BJ (cell line): ENCODE measurements at places on chromosomes 6 and 20.

GRCh38 chr6:92944132-92944531 is 475.2 kb downstream of the EPHA7 start:
- DNase-seq = no peak

DNA sequence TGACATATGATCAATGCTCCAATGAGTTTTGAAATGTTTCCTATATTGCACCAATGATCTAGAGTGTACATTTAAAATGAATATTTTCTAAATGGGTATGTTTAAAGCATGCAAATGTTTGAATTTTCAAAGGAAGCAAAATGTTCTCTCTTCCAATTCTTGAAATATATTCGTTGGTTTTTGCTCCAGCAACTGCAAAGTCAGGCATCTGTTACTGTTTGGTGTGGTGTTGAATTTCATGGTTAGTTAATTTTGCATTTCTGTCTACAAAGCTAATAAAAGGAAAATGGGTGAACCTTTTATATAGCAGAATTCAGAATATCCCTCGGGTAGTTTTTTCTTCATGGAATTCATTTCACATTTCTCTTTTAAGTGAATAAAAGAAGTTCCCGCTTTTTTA is 1018.3 kb downstream of the GRIK2 start:
- no peak for DNase-seq

DNA sequence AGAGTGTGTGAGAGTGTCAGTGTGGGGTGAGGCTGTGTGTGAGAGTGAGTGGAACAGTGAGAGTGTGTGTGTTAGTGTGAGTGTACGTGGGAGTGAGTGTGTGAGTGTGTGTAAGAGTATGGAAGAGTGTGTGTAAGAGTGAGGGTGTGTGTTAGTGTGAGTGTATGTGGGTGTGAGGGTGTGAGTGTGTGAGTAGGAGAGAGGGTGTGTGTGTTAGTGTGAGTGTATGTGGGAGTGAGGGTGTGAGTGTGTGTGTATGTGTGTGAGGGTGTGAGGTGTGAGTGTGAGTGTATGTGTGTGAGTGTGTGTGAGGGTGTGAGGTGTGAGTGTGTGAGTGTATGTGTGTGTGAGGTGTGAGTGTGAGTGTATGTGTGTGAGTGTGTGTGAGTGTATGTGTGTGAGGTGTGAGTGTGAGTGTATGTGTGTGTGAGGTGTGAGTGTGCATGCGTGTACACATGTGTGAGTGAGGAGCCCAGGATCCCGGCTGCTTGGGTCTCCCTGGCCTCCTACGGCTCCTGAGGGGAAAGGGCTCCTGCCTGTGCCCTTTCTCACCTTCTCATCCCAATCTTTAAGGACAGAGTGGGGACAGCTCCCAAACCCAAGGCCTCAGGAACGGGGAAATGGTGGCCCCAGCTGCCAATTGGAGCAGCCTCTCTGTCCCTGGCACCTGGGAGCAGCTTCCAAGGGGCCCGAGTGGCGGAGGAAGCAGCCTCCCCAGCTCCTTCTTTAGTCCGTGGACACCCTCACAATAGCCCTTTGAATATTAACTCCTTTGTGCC is 100.2 kb downstream of the PSMB1 start:
- DNase-seq = no peak

DNA sequence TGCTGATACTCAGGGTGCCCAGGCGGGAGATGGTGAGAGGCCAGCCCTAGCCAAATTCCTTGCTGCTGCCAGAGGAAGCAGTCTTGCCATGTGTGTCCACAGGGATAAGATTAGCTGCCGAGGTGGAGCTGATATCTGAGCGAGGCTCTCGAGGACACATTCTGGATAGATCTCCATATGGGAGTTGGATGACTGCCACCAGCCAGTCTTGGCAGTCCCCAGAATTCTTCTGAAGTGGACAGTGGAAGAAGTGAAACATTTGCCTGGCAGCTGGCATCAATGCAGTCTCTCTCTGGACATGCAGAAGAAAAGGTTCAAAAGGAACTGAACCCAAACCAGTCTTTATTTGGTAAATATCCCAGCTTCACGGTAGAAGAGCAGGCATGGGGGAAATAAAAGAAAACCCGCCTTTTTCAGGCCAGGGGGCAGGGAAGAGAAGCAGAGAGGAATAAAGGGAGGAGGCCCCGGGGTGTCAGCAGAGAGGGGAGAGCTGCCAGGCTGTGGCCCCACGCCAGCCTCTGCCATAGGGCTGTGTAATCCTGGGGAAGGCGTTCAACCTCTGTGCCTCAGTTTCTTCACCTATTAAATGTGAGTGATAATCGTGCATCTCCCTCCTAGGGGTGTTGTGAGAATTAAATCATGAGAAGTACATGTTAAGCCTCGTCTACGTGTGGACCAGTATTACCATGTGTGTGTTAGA is 3.7 kb upstream of the FUCA2 start:
- no peak for DNase-seq

DNA sequence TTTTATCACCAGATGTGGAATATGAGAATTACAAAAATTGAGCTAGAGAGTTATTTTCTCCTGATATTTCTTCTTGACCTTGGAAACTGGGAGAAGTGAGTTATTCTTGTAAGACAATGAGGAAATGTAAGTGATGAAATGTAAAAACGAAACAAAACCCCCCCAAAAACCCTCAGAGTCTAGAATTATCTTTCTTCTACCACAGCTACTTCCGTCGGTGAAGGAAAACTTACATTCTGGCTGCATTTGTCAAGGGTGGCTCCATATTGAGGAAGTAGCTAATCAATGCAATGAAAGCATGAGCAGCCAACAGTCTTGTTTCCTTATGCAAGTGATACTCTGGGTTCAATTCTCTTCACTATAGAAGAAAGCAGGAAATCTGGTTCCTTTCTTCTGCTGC is 661.7 kb upstream of the CITED2 start:
- no peak for DNase-seq

GRCh38 chr6:20137837-20138236 is 74.4 kb downstream of the MBOAT1 start:
- DNase-seq = no peak

DNA sequence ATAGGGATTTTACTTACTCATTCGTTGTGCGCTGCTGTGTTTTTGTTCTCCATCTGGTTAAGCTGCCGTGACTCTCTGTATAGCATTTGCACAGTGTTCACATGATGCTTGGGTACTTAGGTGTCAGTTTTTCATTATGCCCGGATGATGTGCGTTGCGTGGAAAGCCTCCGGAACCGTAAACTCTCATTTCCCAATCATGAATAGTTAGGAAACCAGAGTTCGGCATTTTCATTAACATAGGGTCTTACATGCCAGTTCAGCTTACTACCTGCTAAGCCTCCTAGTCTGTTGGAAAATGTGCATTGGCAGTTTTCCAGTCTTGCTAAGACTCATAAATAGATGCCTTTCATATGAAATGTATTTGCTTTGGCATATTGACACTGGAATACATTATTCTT is 483.4 kb upstream of the FLRT3 start:
- no peak for DNase-seq

DNA sequence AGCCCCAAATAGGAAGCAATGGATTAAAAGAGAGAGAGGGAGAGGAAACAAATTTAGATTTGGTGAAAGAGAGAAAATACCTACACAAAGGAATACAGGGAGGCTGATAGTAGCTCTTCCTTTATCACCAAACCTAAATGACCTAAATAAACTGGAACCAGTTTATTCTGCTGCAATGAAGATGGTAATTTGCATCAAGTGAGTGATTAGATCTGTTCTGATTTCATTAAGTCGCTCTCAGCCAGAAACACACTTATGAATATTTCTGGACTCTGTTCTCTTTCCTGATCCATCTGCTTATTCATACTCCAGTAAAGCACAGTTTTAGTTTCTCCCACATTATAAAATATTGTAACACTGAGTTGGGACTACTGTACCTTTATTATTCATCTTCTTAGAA is 83.4 kb upstream of the BMP5 start:
- no peak for DNase-seq

- DNase-seq = peak; percentile 67
These were observed 76.8 kb downstream of the COL12A1 start for GRCh38 chr6:75128878-75129570.

DNA sequence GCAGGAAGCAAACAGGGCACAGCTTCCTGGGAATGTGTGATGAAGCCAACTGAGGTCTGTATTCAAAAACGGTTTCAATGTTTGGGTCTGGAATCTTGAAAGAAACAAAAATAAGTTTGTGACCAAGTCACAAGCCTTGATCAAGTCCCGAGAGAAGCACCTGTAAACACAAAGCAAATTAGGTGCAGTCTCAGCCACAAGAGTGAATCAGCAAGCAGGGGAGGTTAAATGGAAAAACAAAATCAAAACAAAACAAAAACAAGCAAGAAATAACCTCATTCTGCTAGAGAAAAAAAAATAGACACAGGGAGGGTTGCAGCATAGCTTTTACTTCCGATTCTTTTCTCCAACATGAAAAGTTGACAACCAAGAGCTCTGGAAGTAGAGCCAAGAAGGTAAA is 201.7 kb downstream of the CLIC5 start:
- DNase-seq = no peak

DNA sequence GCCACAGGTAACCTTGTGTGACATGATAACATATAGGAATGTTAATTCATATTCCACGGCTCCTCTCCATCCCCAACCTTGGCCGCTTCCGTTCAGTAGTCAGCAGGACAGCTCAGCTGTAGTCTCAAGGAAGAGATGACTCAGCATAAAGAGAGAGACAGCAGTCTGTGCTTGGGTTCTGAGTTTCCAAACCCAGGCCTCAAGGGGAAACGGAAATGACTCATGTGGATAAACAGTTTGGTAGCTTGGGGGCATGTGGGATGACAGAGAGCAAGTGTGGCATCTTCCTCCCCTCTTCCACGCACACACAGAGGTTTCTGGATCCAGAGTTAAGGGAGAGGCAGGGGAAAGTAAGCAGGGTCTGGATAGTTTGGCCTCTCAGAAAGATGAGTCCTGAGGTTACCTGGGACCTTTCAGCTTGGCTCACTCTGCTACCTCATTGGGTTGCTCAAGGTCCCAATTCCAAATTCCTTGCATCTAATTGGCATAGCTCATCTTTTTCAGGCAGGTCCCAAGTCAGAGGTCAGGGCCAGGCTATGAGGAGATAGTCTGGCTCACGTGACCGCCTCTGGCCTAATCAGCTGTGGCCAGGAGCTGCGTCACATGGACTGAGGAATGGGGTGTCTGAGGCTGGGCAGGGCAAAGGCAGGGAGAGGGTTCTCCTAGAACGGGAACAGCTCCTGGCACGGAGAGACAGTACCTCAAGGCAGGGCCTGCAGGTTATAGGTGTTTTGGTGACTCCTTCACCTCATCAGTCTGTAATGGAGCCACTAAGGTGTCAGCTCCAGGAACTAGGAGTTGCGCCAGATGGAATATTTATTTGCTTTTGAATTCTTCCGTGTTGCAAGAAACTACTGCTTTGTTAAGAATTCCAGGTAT is 36.5 kb upstream of the MLN start:
- peak; percentile 92 for DNase-seq

DNA sequence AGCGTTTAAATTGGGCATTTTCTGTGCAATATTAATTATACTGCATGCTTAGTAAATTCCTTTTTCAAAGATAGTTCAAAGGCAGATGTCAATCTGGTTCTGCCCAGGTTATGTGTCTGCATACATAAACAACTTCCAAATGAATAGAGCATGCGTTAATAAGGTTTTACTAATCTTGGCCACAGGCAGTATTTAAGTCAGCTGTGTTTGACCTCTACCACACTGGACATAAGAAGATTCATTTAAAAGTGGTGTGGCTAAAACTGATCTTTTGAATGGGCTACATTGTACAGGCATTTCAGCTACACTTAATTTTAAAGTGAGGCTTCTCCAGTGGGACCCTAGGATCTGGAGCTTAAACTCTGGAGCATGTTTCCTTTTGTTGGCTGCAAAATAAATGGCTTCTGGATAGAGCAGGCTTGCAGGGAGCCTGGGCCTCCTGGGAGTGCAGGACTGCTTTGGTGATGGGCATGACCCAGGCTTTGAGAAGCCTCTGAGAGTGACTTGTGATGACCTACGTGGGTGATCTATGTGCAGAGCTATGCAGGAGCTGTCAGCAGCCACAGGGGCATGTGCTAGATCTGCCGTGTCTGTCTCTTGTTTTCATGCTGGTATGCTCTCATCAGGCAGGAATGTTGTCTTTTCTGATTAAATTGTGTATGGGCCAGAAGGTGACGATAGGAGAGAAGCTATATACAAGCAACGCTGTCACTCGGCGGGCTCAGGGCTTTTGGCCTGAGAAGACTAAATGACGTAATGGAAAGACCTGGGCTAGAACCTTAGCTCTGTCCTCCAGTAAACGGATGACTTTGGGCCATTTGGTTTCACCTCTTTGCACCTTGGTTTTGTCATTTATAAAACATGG is 331.2 kb downstream of the QKI start:
- DNase-seq = peak; percentile 47

GRCh38 chr6:40715570-40716403 is 128.6 kb upstream of the LRFN2 start:
- no peak for DNase-seq

GRCh38 chr6:55023230-55023629 is 151.1 kb upstream of the HCRTR2 start:
- no peak for DNase-seq

DNA sequence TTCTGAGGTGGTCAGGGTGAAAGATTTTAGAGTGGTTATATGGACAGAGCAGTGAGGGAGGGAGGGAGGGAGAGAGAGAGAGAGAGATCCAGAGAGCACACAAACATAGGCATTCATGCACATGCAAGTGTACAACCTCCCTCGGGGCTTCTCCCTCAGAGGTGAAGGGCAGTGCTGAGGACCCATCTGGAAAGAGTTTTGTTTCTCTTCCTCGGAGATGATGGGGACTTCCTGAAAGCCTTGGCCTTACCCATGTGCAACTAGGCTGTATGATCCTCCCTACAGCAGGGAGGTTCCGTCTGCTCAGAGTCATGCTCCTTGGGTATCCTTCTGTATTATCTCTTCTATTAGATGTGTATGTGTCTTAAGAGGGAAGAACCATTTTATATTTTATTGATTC is 21.4 kb upstream of the TSPYL1 start:
- no peak for DNase-seq

GRCh38 chr6:113317442-113317841 is 539.7 kb upstream of the MARCKS start:
- no peak for DNase-seq

- DNase-seq = no peak
These were observed 32.9 kb downstream of the PKIG start for GRCh38 chr20:44615169-44615791.

- no peak for DNase-seq
These were observed 169.7 kb downstream of the EYA4 start for GRCh38 chr6:133410638-133411435.

DNA sequence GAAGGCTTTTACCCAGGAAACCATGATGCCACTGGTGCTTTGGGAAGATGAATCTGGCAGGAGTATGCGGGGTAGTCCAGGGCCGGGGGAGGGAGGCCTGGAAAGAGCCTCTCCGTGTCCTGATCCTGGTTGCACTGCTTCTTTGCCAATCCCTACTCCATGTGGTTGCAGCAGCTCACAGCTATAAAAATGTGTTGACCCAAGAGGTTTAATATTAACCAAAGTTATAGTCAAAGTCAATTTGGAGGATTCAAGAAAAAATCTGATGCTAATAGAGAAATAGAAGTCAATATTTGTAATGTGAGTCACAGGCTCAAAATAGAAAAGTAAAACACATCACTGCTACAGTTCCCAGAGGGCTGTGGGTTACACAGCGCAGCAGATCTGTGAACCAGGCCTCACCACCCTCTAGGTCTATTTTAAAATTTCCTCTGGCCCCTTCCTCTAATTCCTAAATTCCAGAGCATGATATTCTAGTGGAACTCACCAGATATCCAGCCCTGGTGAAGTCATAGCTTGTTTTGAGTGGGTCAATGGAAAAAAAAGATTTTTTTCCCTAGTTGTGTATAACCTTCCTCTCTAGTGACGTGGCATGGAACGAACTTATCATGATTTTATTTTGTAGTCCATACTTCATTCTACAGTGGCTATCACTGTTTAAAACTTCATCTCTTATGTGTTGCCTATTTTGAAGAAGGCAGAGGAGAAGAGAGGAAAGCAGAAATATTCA is 63.2 kb upstream of the BMP2 start:
- peak; percentile 37 for DNase-seq
